ENCODE measurements at places on chromosomes 1 and 21.

GRCh38 chr1:207868251-207868773 lies 42.6 kb downstream of the CD34 start:
- H3K36me3 ChIP-seq = no peaks in the 10 kb centered on the region
- no peaks in the 10 kb centered on the region for H3K27me3 ChIP-seq
- H3K4me1 ChIP-seq = peaks cover 13% of the 10 kb centered on the region
- peak; percentile 36 for DNase-seq

DNA sequence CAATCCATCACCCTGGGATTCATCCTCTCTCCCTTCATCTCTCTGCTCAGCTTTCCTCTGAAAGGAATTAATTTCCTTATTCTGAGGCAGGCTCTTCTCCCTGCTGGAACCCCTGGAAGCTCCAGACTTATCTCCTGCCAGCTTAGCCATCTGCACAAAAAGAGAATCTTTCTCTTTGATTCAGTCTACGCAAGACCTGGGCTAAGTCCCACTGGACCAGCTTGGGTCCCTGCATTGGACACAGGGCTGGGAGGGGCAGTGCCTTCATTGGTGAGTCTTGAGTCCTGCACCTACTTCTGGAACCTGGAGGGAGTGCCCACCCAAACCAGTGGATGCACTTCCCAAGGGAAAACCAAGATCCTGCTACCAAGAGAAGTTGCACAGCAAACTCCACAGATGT lies 271.7 kb upstream of the CSF3R start:
- no peaks in the 10 kb centered on the region for H3K36me3 ChIP-seq
- no peak overlapping the region for H3K4me3 ChIP-seq
- DNase-seq = no peak
- H3K27ac ChIP-seq = no peak overlapping the region

DNA sequence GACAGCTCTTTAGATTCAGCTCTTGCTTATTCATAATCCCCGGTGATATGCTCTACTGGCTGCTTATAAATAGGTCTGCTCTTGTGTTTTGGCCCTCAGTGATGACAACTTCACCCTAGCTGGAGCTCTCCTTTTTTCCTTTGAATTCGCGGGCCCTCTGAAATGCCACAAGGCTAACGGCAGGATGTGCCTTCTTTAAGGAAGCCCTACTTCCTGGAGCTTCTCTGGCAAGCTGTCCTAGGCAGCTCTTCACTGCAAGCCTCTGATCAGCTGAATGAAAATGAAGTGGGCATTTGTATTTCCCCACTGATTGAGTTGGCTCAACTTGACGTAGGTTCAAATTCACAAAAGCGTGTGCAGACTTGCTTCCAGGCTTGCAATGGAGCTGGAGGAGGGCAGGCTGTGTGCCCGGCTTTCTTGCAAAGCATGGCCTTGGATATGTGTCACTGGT lies 22.2 kb downstream of the SGIP1 start:
- no peaks in the 10 kb centered on the region for H3K4me1 ChIP-seq
- H3K27me3 ChIP-seq = no peaks in the 10 kb centered on the region
- no peak overlapping the region for H3K27ac ChIP-seq
- no peaks in the 10 kb centered on the region for H3K36me3 ChIP-seq

DNA sequence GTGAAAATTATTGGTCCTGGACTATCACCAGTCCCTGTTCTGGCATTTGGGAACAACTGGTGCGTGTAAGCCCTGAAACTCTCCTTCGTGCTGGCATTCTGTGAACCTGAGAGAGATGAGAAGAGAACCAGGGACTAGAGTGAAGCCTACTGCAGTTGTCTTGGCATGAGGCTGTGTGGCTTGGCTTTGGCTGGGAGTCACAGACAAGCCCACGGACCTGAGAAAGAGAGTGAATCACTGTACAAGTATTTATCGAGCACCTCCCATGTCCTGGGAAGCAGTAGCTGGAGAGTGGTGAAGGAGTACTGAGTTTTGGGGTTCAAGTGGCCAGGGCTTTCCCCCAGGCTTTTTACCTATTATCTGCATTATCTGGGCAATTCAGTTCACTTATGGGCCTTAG lies 63.3 kb downstream of the FGGY start:
- H3K27ac ChIP-seq = peak overlapping the region; percentile 15
- H3K36me3 ChIP-seq = no peaks in the 10 kb centered on the region
- DNase-seq = no peak
- peaks cover 23% of the 10 kb centered on the region for H3K4me1 ChIP-seq
- no peaks in the 10 kb centered on the region for H3K27me3 ChIP-seq

DNA sequence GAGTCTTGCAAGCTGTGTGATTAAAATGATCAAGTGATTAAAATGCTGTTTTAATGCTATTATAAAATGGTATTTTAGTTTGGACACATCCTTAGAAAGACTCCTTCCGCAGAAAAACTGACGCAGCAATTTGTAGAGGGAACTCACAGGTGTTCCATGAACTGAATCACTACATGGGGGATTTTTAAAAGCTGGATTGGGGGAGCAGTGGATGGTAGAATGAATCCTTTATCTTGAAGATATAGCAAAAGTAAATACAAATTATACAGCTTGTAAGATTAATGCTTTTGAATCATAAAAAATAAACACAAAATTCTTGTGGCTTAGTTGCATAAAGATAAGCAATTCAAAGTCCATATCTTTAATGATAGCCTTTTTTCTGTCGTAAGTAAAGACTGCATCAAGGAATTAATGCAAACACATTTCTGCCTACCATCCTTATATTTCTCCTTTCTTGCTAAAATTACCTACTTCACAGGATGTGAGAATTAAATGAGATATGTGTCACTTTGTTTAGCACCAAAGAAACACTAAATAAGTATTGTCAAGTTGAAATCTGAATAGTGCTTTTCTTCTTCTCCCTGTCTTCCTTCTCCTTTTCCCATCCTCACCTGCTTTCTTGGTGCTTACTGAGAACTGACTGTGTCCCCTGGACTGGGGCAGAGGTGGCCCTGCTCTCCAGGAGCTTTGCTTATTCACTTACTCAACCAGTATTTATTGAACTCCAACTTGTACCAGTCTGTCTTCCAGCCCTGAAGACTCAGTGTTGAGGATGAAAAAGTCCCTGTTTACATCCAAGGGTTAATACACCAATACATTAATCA lies 61.5 kb upstream of the F3 start:
- no peak overlapping the region for H3K4me3 ChIP-seq
- H3K27ac ChIP-seq = peak overlapping the region; percentile 91
- no peaks in the 10 kb centered on the region for H3K27me3 ChIP-seq

- H3K27me3 ChIP-seq = no peaks in the 10 kb centered on the region
- H3K4me3 ChIP-seq = no peak overlapping the region
- H3K27ac ChIP-seq = no peak overlapping the region
- no peaks in the 10 kb centered on the region for H3K4me1 ChIP-seq
- no peak for DNase-seq
- H3K36me3 ChIP-seq = no peaks in the 10 kb centered on the region
Observed at GRCh38 chr1:160799641-160800040, 3.7 kb downstream of the LY9 start.

GRCh38 chr1:30354410-30354809 lies 369.0 kb downstream of the MATN1 start:
- DNase-seq = no peak
- no peak overlapping the region for H3K4me3 ChIP-seq
- no peak overlapping the region for H3K27ac ChIP-seq
- peaks cover 8% of the 10 kb centered on the region for H3K4me1 ChIP-seq
- no peaks in the 10 kb centered on the region for H3K36me3 ChIP-seq
- H3K27me3 ChIP-seq = no peaks in the 10 kb centered on the region

DNA sequence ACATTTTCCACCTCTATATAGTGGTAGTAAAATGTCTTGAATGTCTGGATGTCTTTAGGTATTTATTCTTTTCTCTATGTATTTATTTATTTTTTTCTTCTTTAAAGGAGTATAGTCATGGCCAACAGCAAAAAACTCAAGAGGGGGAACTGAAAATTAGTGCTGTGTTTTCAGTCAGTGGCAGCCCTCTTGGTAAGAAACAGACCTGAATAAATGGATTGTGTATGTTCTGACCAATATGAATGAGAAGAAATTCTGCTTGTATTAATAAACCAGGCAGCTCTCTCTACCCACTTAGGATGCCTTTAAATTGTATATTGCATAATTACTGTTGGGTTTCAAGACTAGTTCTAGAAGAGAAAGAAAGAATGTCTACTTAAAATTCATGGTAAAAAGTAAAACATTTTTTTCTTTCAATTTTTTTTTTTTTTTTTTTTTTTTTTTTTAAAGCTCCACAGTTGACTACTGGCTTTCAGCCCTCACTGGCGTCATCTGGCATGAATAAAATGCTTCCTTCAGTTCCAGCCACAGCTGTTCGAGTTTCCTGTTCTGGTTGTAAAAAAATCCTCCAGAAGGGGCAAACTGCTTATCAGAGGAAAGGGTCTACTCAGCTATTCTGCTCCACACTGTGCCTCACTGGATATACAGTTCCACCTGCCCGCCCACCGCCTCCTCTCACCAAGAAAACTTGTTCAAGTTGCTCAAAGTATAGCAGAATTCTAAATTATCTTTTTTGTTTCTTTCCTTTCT lies 101.6 kb downstream of the ZMYM4 start:
- H3K36me3 ChIP-seq = no peaks in the 10 kb centered on the region
- H3K4me3 ChIP-seq = no peak overlapping the region
- no peaks in the 10 kb centered on the region for H3K27me3 ChIP-seq
- DNase-seq = peak; percentile 69
- H3K4me1 ChIP-seq = no peaks in the 10 kb centered on the region

DNA sequence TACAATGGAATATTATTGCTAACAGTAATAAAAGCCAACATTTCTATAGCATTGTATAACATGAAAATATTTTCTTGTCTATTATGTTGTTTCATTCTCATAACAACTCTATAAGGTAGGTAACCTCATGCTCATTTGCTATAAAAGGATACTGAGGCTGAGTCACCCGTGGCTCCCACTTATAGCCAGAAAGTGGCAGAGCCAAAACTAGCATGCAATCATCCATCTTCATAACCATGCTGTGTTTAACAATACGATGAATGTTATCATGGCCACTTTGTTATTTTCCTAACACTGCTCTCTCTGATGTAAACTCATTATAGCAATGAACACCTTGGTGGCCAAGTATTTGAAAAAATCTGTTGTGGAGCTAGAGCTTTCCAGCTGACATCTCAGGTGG lies 80.8 kb upstream of the JUN start:
- H3K36me3 ChIP-seq = no peaks in the 10 kb centered on the region
- DNase-seq = no peak
- H3K4me1 ChIP-seq = peaks cover 6% of the 10 kb centered on the region

DNA sequence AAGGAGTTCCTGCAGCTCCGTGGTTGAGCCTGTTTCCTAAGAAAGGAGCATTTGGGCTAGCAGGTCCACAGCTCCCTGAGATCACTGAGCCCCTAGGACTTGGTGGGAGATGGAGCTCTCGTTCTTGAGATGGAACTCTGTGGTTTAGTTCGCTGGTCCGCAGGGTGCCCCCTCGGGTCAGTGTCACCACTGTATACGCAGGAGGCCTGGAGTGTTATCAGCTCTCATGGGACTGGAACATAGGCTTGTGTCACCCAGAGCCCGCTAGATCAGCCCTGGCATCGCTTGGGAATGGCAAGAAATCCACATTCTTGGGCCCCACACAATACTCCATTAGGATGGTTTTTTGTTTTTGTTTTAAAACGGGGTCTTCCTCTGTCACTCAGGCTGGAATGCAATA lies 3.6 kb downstream of the SNAP47 start:
- DNase-seq = no peak
- H3K4me1 ChIP-seq = peaks cover 6% of the 10 kb centered on the region
- no peak overlapping the region for H3K4me3 ChIP-seq
- no peak overlapping the region for H3K27ac ChIP-seq
- no peaks in the 10 kb centered on the region for H3K27me3 ChIP-seq
- H3K36me3 ChIP-seq = no peaks in the 10 kb centered on the region

- no peak for DNase-seq
- no peak overlapping the region for H3K27ac ChIP-seq
- no peaks in the 10 kb centered on the region for H3K4me1 ChIP-seq
- H3K4me3 ChIP-seq = no peak overlapping the region
Observed at GRCh38 chr21:40752125-40752524, 94.8 kb downstream of the DSCAM start.

DNA sequence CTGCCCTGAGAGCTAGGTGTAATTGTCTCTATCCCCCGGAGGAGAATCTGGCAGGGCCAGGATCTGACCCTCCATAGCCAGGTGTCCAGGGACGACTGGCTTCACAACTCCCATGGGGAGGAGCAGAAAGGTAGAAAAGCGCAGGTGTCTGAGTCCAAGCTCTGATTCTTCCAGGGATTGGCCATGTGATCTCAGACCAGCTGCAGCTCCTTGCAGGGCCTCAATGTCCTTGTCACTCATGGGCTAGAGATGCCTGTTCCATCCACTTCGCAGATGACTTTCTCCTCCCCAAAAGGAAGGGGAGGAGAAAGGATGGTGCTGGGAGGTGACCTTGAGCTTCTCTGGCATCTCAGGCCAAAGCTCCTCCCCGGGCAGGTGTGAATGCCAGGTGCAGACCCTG lies 22.7 kb downstream of the HSPG2 start:
- peaks cover 32% of the 10 kb centered on the region for H3K4me1 ChIP-seq
- no peak overlapping the region for H3K4me3 ChIP-seq
- H3K36me3 ChIP-seq = no peaks in the 10 kb centered on the region
- no peak for DNase-seq

DNA sequence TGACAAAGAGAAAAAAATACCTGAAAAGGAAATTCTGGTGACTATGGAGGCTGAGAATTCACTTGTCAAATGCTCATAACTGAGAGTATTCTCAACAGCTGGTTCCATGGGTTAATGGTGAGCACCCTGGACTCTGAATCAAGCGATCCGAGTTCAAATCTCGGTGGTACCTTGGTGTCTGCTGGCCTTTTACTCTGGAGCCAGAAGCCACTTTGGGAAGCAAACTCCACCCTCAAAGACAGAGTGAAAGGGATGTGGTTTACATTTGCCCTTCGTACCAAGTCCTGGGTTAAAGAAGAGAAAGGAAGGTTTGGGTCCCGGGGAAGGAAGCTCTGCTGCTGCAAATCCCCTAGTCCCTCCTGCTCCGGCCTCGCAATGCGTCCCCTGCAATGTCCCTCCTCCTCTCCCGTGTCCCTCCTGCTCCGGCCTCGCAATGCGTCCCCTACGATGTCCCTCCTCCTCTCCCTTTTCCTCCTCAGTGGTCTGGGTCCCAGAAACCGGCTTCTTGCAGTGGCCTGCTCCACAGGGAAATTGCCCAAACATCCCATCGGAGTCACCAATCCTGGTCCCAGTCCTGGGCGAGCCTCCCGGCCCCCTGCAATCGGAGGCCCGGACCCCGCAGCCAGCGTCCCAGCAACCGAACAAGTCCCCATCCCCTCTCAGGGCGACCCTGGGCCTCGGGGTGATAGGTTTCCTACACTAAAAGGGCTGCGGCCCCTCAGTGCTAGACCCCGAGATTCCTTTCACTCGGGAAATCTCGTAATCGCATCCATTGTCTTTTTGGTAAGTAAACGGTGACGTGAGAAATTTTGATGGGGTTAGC lies 129.4 kb downstream of the PPIAL4G start:
- peaks cover 6% of the 10 kb centered on the region for H3K4me1 ChIP-seq
- H3K27me3 ChIP-seq = peaks cover 85% of the 10 kb centered on the region
- H3K4me3 ChIP-seq = no peak overlapping the region
- no peak overlapping the region for H3K27ac ChIP-seq
- peak; percentile 26 for DNase-seq

GRCh38 chr1:239617731-239618130 lies 231.4 kb downstream of the CHRM3 start:
- H3K27ac ChIP-seq = no peak overlapping the region
- H3K4me3 ChIP-seq = no peak overlapping the region
- H3K27me3 ChIP-seq = no peaks in the 10 kb centered on the region
- H3K4me1 ChIP-seq = no peaks in the 10 kb centered on the region
- H3K36me3 ChIP-seq = no peaks in the 10 kb centered on the region

GRCh38 chr1:186849826-186850225 lies 21.1 kb downstream of the PLA2G4A start:
- no peak overlapping the region for H3K27ac ChIP-seq
- peaks cover 6% of the 10 kb centered on the region for H3K4me1 ChIP-seq
- H3K27me3 ChIP-seq = no peaks in the 10 kb centered on the region
- DNase-seq = no peak

- H3K27me3 ChIP-seq = peaks cover 13% of the 10 kb centered on the region
- H3K4me3 ChIP-seq = no peak overlapping the region
- H3K36me3 ChIP-seq = no peaks in the 10 kb centered on the region
- H3K4me1 ChIP-seq = no peaks in the 10 kb centered on the region
- H3K27ac ChIP-seq = no peak overlapping the region
Observed at GRCh38 chr1:62962014-62962812, 178.3 kb downstream of the ATG4C start.

All from hepatocyte (in vitro differentiated cells).